ENCODE measurements at places on chromosomes 16 and 17.

- no peak for DNase-seq
Observed at GRCh38 chr17:74541176-74542111, 4.5 kb downstream of the CD300C start.

GRCh38 chr17:56987283-56987834 is 9.4 kb downstream of the SCPEP1 start:
- no peak for DNase-seq

- no peak for DNase-seq
Observed at GRCh38 chr16:84714028-84714427, 14.2 kb downstream of the USP10 start.

- no peak for DNase-seq
Observed at GRCh38 chr16:58318391-58318790, 23.6 kb upstream of the PRSS54 start.

DNA sequence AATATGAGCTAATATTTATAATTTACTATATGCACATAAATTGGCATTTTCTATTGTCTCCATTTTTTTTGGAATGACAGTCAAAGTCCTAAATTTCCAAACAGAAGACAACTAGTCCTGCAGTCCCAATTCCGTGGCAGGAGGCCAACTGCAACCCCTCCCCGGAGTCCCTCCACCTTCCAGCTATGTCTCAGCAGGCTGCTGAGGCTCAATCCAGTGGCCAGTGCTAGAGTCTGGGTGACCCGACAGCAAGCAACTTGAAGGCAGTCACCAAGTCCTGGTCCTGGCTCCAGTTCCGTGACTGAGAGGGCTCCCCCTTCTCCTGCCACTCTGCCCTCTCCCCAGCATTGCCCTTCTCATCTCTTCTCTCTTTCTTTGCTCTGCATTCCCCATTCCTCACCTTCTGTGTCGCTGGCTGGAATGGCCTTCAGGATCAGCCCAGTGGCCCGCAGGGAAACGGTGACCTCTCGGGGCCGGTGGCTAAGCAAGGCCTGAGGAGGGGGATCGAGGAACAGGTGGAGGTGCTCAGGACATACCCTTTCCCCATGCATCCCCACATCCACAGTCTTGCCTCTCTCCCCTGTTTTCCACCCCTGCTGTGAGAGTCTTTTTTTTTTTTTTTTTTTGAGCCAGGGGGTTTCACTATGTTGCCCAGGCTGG is 22.4 kb upstream of the MFSD6L start:
- DNase-seq, result no peak

DNA sequence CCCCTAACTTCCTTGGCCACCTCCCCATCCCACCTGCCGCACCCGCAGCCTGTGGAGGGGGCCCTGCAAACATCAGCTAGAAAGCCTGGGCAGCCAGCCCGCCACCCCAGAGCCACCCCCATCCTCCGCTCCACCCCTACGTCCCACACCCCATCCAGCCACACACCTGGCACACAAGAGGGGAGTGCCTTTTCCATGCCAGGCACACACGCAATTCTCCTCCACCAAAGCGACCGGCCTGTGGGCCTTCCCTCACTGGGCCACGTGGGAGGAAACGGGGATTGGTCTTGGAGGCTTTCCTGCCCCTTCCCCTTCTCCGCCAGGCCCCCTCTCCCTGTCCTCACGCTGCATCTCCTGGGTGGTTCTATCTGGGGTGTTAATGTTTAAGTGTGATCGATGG is 48.7 kb upstream of the TNRC6C start:
- DNase-seq, result no peak

DNA sequence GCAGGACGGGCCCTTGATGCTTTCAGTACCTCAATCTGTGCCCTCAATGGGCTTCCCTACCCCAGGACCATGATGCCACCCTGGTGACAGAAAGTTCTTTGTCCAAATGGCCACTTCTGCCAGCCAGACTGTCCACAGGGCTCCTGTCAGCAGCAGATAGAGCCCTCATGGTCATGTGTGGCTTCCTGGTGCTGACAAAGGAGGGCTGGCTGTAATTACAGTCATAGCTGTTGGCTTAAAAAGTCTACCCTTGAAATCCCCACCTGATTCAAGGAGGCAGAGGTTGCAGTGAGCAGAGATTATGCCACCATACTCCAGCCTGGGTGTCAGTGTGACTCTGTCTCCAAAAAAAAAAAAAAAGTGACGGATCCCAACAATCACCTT is 3.3 kb downstream of the TRPV2 start:
- no peak for DNase-seq

DNA sequence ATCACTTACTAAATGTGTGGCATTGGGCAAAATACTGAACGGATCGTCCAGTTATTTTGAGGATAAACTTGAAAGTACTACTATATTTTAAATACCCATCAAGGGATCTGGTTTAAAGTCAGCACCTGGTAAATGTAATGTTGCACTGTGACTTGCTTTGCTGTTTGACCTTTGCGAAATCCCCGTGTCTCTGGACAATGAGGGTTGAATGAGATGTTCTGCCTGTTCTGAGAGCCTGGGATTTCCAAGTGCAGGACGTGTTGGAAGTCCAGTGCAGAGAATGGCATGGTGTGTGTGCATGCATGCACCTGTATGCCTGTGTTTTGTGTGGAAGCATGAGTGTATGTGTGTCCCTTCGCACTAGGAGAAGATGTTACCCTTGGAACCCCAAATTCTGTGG is 106.6 kb downstream of the N4BP1 start:
- DNase-seq, result no peak

- DNase-seq, result no peak
Observed at GRCh38 chr16:23505180-23505665, 5.1 kb downstream of the GGA2 start.

DNA sequence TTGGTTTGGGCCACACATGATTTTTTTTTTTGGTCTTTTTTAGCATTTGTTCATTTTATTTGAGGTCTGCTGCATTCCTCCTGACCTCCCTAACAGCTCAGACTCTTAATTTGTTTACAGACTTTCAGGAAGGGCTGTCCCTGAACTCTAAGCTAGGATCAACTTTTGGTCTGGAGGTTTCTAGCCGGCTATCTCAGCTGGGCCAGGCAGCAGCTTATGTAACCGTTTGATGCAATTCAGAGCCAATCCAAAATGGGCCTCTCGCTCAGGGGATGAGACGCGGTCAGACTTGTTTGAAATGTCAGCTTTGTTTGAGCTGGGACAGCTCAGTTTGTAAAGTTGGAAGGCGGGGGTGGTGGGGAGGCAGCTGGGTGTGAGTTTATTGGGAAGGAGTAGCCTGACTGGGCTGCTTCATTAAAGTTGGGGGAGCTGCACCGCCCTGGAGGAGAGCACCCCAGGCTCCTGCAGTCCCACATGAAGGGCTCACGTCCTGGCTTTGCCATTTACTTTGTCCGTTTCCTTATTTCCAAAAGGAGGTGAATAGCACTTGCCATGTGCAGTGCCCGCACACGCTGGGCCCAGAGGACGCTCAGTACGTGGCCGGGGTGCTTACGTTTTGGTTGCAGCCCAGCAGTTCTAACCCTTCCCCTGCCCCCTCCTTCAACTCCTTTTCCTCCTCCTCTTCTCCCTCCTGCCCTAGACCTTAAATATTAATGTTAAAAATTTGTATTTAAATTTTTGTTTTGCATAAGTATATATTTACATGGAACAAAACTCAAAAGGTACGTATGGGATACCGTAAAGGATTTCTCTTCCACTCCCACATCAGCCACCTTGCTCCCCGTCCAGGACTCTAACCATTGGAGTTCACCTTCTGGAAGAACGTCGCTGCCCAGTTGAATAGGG is 121.2 kb downstream of the SNX29 start:
- DNase-seq, result no peak

GRCh38 chr17:77151186-77151585 is 10.4 kb downstream of the SEC14L1 start:
- DNase-seq, result no peak

- no peak for DNase-seq
Observed at GRCh38 chr17:70206361-70207010, 37.2 kb downstream of the KCNJ2 start.

DNA sequence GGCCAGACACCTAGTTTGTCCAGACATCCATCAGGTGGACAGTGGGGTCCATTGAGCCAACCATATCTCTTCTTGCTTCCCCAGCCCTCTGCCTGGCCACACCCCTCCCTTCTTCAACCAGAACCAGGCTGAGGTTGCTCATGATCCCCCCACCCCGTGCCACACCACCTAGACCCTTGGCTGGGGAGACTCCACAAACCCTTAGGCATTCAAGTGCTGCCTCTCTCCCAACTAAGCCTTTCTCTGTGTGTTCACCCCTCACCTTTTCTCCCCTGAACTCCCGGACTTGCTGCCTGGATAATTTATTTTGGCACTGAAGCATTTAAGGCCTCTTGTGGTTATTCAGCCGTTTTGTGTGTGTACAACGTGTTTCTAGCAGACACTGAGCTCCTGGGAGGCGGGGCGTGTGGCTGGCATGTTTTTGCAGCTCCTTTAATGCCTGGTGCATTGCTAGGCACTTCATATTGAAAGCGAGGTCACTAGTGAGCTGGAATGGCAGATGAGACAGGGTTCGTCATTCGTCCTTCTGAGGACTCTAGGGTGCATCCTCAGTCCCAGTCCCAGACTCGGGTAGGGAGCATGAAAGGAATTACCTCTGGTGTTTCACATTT is 28.7 kb downstream of the CACNA1G start:
- DNase-seq, result no peak

GRCh38 chr16:51937771-51938170 is 609.2 kb downstream of the TOX3 start:
- no peak for DNase-seq

- no peak for DNase-seq
Observed at GRCh38 chr17:12744298-12744697, 45.0 kb upstream of the ARHGAP44 start.

DNA sequence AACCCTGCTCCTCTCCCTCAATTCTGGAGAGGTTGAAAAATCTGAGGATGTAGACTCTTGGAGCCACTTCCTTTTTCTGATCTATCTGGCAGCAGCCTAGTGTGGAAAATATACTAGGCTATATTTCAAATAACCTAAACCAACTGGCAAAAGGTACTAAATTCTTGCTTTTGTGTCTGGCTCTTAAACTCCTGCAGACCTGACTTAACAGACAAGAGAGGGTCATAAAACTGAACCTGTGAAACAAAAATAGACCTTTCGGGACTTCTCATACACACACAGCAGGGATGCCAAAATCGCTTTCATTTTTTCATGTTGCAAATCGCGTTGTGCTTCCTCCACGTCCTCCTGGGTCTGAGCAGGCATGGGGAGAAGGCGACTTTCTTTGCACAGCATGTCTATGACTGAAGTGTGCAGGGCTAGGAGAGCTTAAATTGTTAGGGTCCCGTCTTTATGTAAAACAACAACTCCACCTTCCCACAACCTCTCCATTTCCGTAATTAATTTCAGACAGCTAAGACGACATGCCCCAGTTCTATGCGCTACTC is 520.7 kb upstream of the PSMD7 start:
- DNase-seq, result no peak

DNA sequence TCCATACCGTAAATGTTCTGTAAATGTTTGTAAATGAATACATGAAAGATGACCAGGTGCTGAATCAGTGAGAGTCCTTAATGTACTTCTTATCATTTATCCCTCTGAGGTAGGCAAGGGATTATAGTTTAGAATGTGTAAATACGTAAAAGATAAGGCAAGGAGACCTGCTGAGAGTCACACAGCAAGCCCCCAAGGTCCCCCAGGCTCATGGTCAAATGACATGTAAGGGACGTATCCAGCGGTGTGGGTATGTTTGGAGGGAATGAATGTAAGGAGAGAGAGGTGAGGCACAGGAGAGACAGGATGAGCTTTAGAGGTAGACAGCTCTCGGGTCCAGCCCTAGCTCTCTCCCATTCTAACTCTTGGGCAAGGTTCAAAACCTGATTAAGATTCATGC is 341.8 kb downstream of the WWOX start:
- DNase-seq, result no peak

- no peak for DNase-seq
Observed at GRCh38 chr16:11977376-11978041, 975 bp downstream of the SNX29 start.

DNA sequence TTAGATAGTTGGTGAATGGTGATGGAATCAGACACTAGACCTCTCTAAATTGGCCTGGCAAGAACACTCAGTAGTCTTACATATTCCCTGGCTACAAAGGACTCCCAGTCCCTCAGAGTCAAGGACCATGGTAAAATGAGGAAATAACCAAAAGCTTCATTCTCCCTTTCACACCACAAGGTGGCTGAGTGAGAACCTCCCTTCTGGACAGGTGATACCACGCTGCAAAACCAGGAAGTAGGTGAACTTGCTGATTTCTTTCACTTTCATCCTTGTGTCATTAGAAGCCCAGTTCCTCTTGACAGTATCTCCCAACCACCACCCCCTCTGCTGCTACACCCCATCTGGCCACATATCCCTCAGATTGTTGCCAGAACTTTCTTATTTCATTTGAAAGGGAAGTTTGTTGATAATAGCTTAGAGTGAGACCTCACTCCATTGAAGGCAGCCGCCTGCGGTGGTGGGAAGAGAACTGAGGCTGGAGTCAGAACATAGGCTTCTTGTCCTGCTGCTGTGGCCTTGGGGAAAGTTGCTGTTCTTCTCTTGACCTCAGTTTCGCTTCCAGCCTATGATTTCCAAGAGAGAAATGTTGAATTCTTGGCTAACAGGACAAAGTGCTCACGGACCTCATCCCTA is 290.6 kb upstream of the CCL2 start:
- DNase-seq, result no peak

GRCh38 chr17:41404024-41404671 is 6.7 kb upstream of the KRT31 start:
- no peak for DNase-seq

DNA sequence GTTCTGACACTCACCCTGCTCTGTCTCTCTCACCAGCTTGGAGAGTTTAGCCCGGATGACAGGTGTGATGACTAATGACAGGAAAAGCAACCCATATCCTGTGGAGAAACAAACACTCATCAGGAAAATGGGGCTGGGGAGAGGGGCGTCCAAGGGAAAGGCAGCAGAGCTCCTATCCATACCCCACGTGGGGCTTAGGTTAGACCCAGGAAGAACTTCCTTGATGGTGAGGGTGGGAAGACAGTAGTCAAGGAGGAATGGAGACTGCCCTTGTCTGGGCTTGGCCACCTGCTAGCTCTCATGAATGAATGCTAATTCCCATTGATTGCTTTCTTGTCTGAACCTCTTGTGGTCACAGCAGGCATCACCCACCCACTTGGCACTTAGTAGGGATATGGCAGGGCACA is 3.8 kb downstream of the SLC46A1 start:
- DNase-seq, result no peak

DNA sequence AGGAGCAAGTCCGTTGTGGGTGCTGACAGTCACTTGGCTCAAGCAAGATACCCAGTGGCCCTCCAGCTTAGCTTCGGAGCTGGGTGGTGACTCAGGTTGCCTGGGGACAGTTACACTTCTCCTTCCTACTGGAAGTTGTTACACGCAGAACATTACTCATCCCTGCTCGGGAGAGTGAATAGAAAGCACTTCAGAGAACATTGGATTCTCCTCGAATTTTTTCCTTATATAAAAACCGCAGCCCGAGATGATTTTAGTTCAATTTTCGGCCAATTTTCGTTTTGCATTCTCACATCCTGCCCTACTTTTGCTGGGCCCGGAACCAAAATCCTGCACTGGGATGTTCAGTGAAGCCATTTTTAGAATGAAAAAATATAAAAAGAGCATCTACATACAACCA is 99.7 kb downstream of the ELAC2 start:
- DNase-seq, result no peak

GRCh38 chr17:2237950-2238349 is 65.6 kb downstream of the SMG6 start:
- DNase-seq, result no peak
